ENCODE measurements at places on chromosomes 4 and X.

GRCh38 chr4:21571100-21571499 lies 377.5 kb downstream of the KCNIP4 start:
- no peak for DNase-seq

GRCh38 chr4:143641361-143641760 lies 59.1 kb downstream of the FREM3 start:
- DNase-seq, result no peak

GRCh38 chrX:119682019-119682989 lies 10.7 kb downstream of the SEPTIN6 start:
- no peak for DNase-seq

DNA sequence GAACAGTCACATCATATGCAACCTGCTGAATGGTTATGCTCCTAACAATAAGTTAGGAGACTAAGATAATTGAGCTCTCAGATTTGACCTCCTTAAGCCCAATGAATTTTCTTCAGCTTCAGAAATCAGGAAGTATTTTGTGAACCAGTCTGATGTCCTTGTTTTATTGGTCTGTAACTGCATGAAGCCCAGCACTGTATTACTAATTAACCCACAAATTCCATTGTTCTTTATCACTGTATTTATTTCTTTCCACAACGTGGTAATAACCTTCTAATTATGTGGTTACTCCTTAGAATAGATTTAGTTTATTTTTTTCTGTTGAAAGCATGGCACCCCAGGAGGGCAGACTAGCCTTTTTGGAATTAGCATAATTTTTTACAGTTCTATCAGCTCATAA lies 3.9 kb upstream of the MFAP3L start:
- no peak for DNase-seq

DNA sequence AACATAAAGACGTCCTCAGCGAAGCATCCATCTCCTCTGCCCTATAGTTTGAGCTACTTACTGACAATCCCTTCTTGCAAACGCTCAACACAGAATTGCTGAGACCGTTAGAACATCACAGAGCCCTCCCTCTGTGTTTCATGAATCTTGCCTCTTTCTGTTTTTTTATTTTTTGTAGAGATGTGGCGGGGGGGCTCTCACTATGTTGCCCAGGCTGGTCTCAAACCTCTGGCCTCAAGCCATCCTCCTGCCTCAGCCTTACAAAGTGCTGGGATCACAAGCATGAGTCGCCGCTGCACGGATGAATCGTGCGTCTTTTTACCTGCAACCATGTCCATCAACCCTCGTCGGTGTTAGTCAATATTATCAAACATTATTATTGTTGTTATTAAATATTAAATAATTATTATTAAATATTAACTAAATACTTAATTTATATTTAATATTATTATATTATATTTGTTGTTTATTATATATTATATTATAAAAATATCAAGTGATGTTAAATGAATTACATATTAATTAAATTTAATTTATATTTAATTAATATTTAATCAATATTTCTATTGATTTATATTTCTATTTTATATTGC lies 200.7 kb downstream of the CRLF2 start:
- no peak for DNase-seq

DNA sequence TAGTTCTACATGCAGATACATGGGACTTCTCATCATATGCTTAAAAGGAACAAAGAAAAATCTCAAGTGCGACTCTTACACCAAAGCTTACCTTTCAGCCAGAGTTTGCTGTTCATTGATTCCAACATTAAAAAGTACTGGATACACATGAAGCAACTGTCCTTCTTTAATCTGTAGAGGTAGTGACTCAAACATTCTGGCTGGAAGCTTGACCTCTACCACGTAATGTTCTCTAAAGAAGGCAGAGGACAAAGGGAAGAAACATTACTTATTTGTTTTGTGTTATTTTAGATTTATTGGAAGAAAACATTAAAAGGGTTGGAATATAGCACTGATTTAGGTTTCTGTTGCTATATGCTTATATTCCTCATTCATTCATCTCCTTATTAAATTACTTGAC lies 476.1 kb downstream of the IL15 start:
- no peak for DNase-seq

- DNase-seq, result peak; percentile 68
These were observed 9.9 kb downstream of the TMSB4X start for GRCh38 chrX:12984603-12985319.

DNA sequence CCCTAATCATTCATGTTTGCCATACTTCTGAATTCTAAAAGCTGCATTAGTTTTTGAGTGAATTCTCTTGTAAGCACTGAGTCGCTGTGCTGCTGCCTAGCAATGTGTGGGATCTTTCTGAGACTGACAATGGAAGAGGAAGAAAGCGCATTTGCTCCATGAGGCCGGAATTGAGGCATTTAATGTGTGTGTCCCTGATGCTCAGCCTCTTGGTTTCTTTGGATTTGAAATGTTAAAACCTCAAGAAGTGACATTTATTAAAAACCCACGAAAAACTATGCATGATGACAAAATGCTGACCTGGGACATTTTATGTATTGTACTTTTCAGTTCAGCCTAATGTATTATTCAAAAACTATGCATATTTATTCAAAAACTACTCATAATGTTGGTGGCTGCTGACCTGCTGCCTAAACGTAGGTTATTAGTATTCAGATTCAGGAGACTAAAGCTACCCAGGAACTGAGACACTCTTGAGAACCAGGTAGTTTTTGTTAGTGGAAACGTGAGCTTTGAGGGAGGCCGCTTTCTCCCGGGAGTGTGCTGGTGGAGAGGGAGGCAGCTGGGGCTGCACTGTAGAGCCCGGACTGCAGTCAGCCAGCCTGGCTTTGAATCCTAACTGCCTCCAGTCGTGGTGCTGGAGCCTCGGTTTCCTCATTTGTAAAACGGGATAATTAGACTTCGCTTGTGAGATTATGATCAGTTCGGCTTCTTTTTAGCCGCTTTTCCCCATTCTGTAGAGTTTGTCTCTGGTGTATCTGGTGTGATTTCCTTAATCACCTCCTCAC lies 11.3 kb downstream of the RGS12 start:
- peak; percentile 15 for DNase-seq

GRCh38 chrX:78327370-78328086 lies at the start of gene CYSLTR1:
Gene CYSLTR1, minus strand, starts transcription at chrX:78327611. Its CDS starts 53,865 bp downstream, at chrX:78273746.
- no peak for DNase-seq

DNA sequence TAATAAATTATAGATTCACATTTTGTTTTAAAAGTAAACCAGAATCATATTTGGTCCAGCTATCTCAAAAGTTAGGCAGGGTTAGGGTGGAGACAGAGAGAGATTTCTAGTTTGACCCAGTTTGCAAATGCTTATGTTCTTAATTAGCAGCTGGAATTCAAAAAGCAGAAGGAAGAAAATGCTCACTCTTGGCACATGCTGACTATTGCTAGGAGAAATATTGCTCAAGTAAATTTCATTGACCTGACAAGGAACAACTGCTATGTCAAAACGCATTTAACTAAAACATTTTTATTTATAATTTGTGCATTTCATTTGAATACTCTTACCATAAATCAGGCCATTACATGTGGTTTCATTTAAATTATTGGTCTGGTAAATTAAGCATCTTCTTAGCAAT lies 131.8 kb downstream of the GLRA3 start:
- DNase-seq, result no peak

- no peak for DNase-seq
These were observed 80.5 kb upstream of the TMEM150C start for GRCh38 chr4:82642331-82642730.

- no peak for DNase-seq
These were observed 126.9 kb downstream of the FAM53A start for GRCh38 chr4:1557221-1557597.

DNA sequence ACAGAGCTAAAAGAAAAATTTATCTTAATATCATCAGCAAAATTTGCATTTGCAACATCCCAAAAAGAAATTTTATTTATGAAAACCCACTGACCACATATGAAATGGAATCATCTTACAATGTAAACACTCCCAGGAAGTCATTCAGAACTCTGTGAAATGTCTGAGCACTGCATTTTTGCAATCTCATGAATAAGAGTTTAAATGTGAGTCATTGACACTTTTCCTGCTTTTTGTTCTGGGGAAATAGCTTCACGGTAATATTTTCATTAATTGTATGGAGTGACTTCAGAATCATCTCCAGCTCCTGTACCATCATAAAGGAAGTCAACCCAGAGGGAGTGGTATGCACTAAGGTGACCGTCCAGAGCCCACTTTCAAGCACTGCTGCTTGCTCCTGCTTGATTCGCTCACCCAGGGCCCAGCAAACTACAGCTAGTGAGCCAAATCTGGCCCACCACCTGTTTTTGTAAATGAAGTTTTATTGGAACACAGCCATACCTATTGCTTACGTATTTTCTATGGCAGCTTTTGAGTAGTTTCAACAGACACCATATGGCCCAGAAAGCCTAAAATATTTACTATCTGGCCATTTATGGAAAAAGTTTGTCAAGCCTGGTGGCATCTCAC lies 17.2 kb downstream of the EDNRA start:
- no peak for DNase-seq

DNA sequence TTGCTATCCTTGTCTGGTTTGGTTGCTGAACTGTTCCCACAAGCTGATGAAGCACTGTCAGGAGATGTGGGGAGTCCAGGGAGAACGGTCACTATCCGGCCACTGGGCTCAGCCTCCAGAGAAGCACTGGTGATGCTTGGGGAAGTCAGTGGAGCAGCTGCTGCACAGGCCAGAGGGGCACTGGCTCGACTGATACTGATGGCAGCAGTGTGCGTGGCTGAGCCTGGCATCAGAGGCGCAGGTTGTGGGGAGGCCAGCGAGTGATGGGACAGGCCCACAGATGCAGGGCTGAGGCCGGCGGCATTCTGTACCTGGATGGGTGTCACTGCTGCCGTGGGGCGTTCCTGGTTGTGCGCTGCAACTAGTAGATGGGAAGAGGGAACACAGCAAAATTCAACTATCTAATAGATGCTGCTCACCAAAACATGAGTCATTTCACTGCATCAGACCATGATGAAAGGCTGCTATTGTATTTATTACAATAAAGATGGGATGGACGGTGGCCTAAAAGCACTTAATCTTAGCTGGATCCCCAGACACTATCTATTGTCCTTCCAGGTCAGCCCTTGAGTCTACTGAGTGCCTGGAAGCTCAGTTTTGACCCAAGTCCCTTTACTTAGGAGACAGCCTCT lies 106.3 kb upstream of the CBR4 start:
- DNase-seq, result no peak

- peak; percentile 52 for DNase-seq
These were observed 57.3 kb upstream of the BCOR start for GRCh38 chrX:40154853-40155588.

- no peak for DNase-seq
These were observed 348.1 kb downstream of the RAPGEF2 start for GRCh38 chr4:159451006-159451405.

DNA sequence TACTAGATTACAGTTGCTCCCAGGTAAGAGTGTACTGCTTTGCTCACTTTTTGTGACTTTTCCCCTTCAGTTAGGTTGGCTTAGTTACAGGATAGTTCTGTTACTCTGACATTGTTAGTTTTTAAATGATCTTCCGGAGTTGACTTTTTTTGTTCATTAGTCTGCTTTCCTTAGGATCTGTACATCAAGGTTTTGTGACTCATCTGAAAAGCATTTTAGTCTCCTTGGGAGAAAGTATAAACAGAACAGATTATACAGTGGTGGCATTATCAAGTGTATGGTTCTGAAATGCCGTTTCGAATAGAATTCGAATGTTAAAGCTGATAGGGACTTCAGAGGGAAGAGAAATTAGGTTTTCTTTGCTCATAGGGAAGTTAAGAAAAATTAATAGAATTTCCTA lies 63.3 kb downstream of the USP9X start:
- no peak for DNase-seq

DNA sequence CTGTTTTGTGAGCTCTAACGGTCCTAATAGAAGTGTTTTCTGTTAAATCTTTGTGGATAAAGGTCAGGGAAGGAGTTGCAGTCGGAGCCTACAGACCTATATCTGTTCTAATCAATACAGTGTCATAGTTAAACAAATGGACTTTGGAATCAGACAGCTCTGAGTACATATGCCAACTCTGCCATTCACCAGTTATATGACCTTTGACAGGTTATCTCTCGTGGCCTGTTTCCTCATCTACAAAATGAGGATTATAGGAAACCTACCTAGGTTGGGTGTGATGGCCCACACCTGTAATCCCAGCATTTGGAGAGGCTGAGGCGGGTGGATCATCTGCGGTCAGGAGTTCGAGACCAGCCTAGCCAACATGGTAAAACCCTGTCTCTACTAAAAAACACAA lies 89.7 kb downstream of the MID1IP1 start:
- DNase-seq, result no peak

DNA sequence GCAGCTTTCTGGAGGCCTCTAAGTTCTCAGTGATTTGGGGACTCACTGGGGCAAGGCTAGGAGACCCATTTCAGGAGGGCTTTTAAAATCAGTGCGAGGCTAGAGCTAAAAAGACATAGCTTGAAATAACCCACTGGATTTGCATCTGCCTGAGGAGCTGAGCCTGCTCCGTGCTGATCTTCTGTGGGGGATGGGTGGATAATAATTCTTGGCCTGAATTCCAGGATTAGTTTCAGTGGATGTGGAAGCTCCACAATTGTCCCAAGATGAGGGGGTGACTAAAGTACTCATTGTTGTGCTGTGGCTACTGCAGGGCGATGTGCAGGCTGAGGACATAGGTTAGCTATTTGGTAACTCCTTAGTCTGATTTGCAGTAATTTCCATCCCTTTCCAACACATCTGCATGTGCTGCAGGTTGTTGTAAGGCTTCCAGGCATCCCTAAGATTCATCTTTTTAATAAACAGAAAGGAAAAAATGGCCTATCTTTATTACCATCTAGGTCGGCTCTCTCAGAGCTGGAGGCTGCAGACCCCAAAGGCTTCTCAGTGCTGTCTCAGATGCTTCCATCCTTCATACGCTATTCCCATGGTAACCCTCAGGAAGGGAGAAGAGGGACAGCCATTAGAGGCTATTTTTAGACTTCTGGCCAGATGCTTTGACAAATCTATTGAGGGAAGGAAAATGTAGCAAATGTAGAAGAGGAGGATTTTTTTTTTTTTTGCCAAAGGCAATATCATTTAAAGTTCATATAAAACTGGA lies 63.4 kb downstream of the GRXCR1 start:
- no peak for DNase-seq

DNA sequence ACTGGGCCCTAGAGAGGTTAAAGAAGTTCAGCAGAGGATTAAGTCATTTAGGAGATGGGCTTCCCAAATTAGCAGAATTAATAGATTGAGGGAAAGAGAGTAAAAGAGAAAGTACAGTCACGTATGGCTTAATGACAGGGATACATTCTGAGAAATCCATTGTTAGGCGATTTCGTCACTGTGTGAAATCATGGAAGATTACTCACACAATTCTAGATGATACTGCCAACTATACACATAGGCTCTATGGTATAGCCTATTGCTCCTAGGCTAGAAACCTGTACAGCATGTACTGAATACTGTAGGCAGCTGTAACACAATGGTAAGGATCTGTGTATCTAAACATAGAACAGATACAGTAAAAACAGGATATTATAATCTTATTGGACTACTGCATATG lies 180.6 kb downstream of the RNF150 start:
- no peak for DNase-seq

GRCh38 chr4:126465341-126465740 lies 1150.6 kb downstream of the FAT4 start:
- no peak for DNase-seq

GRCh38 chr4:75729836-75730235 lies 5.5 kb downstream of the USO1 start:
- DNase-seq, result no peak
